ENCODE measurements at places on chromosomes 1 and 21.

DNA sequence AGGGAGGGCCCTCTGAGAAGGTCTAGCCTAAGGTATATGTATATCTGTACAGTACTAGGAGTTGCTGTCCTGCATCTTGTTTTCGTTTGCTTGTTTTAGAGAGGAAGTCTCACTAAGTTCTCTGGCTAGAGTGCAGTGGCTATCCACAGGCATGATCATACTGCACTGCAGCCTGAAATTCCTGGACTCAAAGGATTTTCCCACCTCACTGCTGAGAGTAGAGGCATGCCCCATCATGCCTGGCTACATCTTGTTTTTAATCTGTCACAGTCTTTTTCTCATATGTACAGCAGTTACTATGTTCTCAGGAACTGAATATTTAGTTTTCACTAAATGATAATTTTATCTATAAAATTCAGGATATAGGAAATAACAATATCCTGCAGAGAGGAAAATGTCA, 15.3 kb upstream of the PYHIN1 start:
- DNase-seq = no peak

DNA sequence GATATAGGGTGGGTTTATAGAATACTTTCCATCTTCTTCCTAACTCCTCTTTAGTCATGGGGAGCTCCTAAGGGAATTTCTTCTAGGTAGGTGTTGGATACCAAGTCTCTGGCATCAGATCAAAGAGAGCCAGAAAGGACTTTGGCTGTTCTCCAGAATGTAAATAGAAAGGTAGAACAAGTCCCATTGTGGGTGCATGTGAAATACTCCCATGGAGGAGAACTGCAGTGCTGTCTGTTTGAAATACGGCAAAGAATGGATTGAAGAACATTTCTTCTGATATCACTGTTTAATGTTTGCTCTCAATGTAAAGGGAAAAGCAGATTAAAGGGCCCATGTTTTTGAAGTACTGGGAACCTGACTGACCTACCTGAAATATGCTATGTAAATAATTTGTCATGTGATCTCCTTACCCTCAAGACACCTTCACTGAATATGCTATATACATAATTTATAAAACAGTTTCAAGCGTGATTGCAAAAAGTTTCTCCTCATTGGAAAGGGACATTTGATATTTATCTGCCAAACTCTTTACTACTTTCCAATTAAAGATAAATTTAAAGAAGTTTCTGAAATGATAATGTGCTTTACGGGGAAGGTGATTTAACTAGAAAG, 65.9 kb downstream of the LAMC1 start:
- DNase-seq = no peak

DNA sequence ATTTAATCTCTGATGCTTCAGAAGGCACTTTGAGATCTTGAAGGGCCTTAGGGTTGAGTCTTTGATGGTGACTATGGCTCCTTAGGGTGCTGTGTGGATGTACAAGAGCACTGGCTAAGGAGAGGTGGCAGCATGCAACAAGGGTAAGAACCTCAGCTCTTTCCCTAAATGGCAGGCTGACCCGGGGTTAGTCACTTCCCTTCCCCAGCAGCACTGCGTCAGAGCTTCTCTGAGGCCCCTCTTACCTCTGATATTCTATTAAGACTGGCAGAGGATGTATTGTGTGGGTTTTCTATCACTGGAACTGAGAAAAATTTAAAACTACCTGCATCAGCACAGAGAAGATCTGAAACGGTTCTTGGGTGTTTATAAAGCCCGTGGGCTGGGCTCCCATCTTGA, 11.8 kb downstream of the C1orf116 start:
- no peak for DNase-seq

- peak; percentile 69 for DNase-seq
Observed at GRCh38 chr1:31815752-31816500, at the start of gene SPOCD1. Gene SPOCD1, minus strand, starts transcription at chr1:31816022. Its CDS starts 689 bp downstream, at chr1:31815333.

DNA sequence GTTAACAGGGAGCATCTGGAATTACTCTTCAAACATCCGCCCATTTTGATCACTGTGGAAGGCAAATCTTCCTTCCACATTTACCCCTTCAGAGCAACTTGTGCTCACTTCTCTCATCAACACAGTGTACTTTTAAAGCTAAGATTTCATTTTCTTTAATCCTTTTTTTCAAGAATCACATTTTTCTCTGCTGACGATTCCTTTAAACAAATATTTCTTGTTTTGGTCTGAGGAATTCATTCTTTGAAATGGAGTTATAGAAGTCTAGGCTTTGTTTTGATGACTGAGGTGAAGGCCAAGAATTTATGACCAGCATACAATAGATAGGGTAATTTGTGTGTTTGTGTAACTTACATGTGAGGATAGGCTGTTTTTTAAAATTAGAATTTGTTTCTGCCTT, 25.6 kb downstream of the LRRC42 start:
- no peak for DNase-seq

GRCh38 chr1:216456682-216457081, 33.4 kb upstream of the USH2A start:
- DNase-seq = no peak

DNA sequence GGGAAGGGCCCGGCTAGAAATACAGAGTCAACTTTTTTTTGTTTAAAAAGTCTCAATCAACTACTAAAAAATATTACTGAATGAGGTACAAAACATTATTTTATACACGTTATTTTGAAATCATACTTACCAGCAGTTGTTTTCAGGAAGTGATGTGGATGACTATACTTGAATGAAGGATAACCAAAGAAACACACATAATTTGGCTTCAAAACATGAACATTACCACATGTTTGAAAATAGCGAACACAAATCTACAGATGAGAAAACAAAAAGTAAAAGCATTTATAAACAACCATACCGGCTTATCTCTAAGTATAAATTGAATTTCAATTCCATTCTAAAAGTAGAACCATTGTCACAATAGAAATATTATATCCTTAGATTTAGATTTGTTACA, 9.0 kb downstream of the DBT start:
- no peak for DNase-seq

DNA sequence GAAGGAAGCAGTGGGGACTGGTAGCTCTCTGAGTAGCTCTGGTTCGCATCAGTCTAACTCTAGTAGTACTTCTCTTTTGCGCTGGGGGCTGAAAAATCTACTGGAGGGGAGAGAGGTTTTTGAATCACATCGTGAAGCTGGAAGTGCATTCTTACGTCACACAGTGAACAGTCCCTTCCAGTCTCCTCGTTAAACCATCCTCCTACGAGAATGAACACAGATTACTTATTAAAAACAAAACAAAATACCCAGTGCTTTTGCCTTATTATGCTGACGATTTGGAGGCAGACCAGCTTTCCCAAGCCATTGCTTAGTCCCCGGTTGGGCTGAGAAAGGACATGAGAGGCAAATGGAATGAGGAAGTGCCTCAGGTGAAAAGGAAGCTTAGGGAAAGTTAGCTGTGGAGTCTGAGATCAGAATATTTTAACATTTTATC, 16.1 kb downstream of the HUNK start:
- DNase-seq = no peak

- DNase-seq = no peak
Observed at GRCh38 chr1:90381598-90381997, 335.5 kb downstream of the BARHL2 start.

DNA sequence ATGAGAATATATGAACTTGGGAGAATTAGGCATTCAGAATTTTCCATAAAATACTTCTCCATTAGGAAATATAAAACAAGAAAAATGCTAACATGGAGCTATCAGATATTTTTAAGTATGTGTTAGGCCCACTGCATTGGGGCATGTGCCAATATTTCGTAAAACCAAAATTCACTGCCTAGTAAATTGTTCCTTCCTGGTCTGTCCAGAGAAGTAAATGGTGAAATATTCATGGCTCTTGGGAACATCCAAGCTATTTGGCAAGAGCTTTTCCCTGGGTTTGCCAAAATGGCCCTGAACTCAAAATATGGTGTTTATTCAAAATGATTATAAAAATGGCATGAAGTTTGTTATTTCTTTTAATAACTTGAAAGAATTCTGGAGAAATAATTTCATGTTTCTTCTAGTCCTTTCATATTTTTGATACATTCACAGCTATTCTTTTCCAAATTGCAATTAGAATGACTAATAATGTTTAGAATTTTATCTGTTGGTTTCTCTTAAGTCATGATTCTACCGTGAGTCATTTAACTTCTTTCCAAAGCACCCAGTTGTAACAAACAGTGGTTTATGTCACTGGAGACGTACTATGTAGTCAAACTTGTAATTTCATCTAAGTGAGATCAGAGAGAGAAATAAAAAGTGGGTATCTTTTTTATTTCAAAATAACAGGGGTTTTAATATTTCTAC, 25.7 kb upstream of the SLC19A2 start:
- peak; percentile 72 for DNase-seq

- no peak for DNase-seq
Observed at GRCh38 chr21:35239811-35240219, 190.7 kb upstream of the RUNX1 start.

DNA sequence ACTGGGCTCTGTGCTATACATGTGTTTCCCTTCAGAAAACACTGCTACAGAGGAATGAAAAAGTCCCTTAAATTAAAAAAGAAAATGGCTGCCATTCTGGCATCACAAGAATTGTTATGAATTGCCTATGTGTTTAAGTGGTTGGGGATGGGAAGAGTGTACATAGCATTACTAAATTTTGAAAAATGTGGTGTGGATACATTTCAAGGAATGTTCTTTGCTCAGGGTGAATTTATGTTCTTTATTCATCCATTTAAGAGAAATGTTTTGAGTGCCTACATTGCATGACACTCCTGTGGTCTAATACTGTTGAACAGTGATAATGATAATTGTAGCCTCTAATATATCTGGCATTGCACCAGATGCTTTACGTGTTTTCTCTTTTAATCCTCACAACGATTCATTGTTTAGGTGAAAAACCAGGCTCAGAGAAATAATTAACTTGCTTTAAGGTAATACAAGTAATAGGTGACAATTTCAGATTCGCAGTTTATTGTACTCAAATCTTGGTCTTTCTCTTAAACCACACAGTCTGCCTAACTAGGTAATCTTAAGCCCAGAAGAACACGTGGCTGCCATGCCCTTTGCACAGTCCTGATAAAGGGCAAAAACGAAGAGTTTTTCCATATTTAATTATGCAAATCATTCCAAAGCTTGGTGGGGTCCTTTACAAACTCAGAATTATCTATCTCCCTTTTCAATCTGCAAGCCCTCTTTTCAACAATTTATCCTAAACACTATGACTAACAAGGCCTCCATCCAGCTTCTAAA, 31.5 kb downstream of the DPT start:
- no peak for DNase-seq

DNA sequence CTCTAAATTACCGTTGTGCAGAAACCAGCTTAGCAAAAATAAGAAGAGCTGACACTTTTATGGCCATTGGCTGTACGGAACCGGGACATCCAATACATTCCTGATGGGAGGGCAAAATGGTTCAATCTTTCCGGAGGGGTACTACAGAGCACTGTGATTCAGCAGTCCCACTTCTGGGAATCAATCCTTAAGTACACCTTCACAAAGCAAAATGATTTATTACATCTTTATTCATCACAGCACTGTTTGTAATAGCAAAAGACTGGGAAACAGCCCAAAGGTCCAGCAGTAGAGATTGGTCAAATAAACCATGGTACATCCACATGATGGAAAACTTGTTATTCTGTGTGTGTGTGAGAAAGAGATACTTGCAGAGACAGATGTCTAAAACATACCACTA, 9.7 kb downstream of the GNG12 start:
- no peak for DNase-seq

DNA sequence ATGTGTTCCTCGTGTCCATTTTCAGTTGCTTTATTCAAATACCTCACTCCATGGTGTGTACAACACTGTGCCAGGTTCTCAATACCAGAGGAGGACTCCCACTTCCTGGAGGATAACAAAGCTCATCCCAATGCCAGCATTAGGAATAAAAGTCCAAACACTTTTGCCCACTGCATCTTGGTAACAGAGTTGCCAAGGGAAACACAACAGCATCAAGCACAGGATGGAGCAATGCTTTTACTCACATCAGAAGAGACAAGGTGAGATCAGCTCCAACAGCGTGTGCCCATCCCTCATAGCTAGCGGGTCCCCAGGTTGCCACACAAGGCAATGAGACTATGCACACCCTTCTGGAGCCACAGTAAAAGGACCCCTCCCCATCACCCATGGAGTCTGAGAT, 2.9 kb downstream of the KRTAP20-4 start:
- peak; percentile 59 for DNase-seq

DNA sequence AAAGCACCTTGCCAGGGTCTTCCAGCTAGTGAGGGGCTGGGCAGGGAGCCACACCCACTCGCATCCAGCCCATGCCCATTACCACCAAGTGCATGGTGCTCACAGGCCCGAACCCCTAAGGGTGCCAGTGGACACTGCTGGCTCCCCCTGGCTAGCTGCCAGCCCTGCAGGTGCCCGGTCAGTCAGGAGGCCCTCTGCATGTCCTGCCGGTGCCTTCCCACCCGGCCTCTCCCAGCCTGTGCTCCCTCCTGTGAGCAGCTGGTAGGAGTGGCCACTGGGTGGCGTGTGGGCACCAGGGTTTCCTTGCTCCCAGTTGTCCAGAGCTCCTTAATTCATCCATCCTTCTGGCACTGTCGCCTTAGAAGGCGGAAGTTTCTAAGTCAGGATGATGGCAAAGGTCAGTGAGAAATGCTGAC, 33.4 kb downstream of the QSOX1 start:
- DNase-seq = peak; percentile 54

DNA sequence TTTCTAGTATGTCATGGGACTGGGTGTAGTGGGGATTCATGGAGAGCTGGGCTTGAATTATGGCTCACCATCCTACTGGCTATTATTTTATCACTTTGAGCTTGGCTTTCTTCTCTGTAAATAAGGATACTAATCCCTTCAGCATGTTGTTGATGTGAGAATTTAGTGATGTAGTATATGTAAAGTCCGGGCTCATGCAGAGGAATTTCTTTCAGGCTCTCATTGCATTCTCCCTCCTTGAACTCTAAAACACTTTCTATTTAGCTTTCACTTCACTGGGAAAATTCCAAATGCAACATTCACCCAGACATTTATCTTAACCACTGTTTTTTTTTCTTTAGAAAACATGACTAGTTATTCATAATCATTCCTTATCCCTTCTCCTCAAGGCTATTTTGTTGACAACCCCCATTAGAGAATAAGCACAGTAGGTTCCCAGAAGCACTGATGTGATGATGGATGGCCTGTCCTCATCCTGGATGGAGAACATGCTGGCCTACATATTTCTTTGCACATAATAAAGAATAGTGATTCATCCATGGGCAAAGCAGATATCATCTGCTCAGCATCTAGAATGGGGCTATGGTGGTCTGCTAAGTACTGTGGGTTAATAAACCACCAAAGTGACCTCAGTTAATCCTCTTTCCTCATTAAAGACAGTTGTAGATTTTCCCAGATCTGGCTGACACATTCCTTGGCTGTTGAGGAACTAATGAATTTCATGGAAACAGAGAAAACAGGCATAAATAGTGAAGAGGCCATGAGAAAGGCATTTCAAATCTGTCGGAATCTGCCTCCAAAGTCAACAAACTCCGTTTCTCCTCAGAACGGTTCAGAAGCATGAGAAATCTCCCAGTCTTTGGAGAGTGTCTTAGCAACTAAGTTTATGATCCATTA, 68.0 kb upstream of the CYP2J2 start:
- peak; percentile 88 for DNase-seq

DNA sequence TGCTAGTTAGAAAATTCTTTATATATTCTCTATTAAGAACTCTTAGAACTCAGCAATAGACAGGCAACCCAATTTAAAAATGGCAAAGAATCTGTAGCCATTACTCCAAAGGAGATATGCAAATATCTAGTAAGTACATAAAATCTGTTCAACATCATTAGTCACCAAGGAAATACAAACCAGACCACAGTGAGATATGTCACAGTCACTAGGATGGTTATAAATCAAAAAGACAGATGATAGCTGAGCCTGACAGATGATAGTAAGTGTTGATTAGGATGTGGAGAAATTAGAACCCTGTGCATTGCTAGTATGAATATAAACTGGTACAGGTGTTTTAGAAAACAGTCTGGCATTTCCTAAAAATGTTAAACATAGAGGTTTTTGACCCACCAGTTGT, 26.6 kb downstream of the SRSF11 start:
- no peak for DNase-seq
